ENCODE measurements at places on chromosomes 5 and 9. TPM values are rescaled to one million over a fixed set of nuclear protein-coding genes. Genes with fewer than 3 reads are reported as not detected.

- no peak for DNase-seq
- H3K27me3 ChIP-seq = no peaks in the 10 kb centered on the region
- no peaks in the 10 kb centered on the region for H3K36me3 ChIP-seq
- no peaks in the 10 kb centered on the region for H3K4me1 ChIP-seq
- no peak overlapping the region for H3K27ac ChIP-seq
Measured at GRCh38 chr5:68543212-68543611, 327.7 kb downstream of the PIK3R1 start.

DNA sequence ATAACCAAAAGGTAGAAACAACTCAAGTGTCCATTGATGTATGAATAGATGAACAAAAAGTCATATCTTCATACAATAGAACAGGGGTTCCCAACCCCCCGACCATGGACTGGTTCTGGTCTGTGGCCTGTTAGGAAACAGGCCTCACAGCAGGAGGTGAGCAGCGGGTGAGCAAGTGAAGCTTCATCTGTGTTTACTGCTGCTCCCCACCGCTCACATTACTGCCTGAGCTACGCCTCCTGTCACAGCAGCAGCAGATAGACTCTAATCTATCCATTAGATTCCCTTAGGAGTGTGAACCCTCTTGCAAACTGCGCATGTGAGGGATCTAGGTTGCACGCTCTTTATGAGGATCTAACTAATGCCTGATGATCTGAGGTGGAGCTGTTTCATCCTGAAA is 478.0 kb downstream of the BRINP1 start:
- H3K4me1 ChIP-seq = no peaks in the 10 kb centered on the region
- H3K27ac ChIP-seq = no peak overlapping the region
- no peak overlapping the region for H3K4me3 ChIP-seq
- H3K27me3 ChIP-seq = no peaks in the 10 kb centered on the region

The PCDHGA9 gene
- total RNA-seq = 2.5 TPM

DNA sequence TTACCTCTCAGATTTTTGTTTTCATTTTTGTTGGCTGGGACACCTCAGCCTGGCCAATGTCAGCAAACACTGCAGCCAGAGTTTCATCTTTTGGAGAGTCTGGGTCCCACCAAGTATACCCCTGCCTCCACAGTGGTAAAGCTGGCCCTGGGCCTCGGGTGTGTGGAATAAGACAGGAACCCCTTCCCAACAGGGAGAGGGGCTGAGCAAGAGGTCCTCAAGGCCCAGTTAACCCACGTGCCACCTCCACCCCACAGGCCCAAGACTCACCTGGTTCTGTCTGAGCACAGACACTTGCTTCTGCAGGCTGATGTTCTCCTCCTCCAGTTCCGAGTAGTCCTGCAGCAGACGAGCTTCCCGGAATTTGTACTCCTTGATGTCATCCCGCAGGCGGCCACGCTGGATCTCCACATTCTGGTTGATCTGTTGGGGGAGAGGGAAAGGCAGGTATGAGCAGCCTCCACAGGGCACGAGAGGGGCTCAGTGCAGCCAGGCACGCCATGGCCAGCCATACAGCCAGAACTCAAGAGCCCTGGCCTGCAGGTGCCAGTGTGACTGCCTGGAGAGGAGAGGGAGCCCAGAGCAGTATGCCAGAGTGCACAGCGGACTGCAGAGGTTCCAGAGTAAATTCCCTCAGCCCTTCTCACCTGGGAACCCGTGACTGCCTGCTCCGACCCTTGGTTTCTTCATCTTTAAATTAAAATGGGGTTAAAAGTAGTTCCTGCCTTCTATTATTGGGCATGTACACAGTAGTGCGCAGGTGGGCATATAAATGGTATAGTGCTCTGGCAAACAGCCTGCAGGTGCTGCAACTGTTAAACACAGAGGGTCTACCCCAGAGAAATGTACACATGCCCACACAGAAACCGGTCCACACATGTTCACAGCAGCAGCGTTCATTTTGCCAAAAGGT is 42.0 kb downstream of the BICD2 start:
- H3K27ac ChIP-seq = no peak overlapping the region
- no peak overlapping the region for H3K4me3 ChIP-seq
- no peaks in the 10 kb centered on the region for H3K4me1 ChIP-seq
- H3K27me3 ChIP-seq = no peaks in the 10 kb centered on the region

GRCh38 chr9:4126996-4127395 is 172.9 kb downstream of the GLIS3 start:
- no peak for DNase-seq
- no peak overlapping the region for H3K27ac ChIP-seq
- H3K36me3 ChIP-seq = no peaks in the 10 kb centered on the region

GRCh38 chr5:42912184-42912798 is 100.6 kb upstream of the SELENOP start:
- H3K4me1 ChIP-seq = no peaks in the 10 kb centered on the region
- no peaks in the 10 kb centered on the region for H3K27me3 ChIP-seq
- H3K4me3 ChIP-seq = no peak overlapping the region

DNA sequence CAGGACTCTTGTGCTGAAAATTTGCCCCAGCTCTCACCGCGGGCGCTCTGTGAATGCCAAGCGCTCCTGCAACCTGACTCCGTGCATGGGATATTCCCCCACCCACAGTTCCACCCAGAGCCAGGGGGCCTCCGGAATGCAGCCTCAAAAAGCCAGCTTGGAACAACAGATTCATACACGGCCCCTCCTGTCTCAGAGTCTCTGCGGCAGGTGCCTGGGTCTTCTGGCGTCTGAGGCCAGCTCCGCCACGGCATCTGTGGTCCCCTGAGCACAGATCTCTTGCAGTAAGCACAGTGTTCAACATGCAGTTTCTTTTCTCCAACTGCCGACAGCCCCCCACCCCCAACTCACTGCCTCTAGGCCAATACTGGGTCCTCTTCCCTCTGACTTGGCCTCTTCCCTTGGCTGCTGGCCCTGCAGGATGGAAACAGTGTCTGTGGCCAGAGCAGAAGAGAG is 355.7 kb upstream of the IRX2 start:
- no peaks in the 10 kb centered on the region for H3K27me3 ChIP-seq
- no peak overlapping the region for H3K27ac ChIP-seq
- H3K4me3 ChIP-seq = no peak overlapping the region
- no peak for DNase-seq
- no peaks in the 10 kb centered on the region for H3K36me3 ChIP-seq

GRCh38 chr9:74322661-74323314 is 174.3 kb upstream of the RORB start:
- H3K27me3 ChIP-seq = no peaks in the 10 kb centered on the region
- no peak overlapping the region for H3K4me3 ChIP-seq
- no peaks in the 10 kb centered on the region for H3K4me1 ChIP-seq
- no peak overlapping the region for H3K27ac ChIP-seq
- no peaks in the 10 kb centered on the region for H3K36me3 ChIP-seq

DNA sequence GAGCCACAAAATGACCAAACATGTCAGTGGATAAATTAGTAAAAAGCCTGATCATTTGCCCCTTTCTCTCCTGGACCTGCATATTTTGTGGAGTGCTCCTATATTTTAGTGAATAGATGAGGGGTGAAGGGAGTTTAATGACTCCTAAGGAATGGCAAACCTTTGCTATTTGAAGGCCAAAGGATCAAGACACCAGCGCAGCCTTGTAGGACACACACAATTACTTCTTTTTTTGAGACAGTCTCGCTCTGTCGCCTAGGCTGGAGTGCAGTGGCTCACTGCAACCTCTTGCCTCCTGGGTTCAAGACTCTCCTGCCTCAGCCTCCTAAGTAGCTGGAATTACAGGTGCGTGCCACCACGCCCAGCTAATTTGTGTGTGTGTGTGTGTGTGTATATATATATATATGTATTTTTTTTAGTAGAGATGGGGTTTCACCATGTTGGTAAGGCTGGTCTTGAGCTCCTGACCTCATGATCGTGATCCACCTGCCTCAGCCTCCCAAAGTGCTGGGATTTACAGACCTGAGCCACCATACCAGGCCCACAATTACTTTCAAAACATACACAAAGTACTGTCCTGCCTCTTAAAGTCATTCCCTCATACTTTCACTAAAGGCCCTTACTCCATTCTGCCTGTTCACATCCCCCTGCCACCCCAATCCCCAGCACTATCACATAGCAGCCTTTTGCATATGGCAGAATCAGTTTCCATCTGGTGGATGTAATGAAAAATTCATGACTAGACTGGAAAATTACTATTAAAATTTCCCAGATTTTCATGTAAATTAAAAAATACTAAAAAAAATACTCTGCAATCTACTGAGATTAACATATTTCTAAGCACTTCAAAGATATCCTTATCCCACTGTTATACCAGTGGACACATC is 60.4 kb downstream of the CSNK1A1 start:
- no peak for DNase-seq
- no peaks in the 10 kb centered on the region for H3K4me1 ChIP-seq

DNA sequence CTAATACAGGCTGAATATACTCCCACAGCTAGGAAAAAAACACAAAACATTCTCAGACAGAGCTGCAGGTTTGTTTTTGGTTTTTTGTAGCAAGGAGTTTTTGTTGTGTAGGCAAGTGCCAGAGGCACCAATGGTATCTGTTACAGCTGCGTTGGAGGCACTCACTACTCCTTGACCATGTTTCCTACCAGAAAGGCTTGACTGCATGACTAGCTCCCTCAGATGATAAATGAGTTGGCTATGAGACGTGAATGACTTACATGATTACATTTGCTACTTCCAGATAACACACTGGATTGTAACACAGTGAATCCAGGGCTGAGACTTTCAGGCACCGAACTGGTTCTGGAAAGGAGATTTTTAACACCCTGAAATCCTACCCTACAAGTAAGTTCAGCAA is 18.8 kb downstream of the GZMK start:
- H3K4me3 ChIP-seq = no peak overlapping the region
- no peaks in the 10 kb centered on the region for H3K27me3 ChIP-seq
- no peaks in the 10 kb centered on the region for H3K36me3 ChIP-seq
- no peaks in the 10 kb centered on the region for H3K4me1 ChIP-seq
- no peak overlapping the region for H3K27ac ChIP-seq

DNA sequence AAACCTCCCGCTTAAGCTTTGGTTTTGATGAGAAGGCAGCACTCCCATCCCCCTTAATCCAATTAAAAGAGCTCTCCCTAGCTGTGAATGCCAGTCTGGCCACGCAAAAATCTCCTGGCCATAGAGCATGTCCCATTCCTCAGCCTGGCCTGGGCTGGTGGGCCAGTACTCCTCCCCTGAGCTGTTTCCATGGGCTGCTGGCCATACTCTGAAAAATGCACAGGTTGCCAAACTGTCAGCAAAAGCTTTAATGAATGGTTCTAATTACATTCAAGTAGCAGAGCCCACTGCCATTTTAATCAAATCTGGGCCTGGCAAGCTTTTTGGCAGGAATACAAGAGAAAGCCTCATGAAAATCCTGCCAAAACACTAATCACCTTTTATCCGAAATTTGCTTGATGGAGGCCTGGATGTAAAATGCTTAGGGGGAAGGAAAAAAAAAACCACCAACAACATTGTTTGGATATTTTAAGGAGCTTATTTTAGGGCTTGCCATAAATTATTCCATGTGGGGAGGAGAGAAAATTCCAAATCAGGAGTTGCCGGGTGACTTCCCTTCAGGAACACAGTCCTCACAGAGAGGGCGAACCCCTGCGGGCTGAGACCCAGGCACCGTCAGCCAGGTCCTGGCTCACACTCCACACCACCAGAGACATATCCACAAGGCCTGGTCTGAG is 243.3 kb downstream of the SEC61B start:
- DNase-seq = no peak
- no peaks in the 10 kb centered on the region for H3K36me3 ChIP-seq
- H3K4me3 ChIP-seq = no peak overlapping the region
- no peak overlapping the region for H3K27ac ChIP-seq

GRCh38 chr9:121557581-121558447 is 58.2 kb upstream of the GGTA1 start:
- H3K4me3 ChIP-seq = no peak overlapping the region
- peak overlapping the region; percentile 43 for H3K27ac ChIP-seq
- peak; percentile 69 for DNase-seq
- no peaks in the 10 kb centered on the region for H3K27me3 ChIP-seq
- H3K4me1 ChIP-seq = peaks cover 3% of the 10 kb centered on the region

DNA sequence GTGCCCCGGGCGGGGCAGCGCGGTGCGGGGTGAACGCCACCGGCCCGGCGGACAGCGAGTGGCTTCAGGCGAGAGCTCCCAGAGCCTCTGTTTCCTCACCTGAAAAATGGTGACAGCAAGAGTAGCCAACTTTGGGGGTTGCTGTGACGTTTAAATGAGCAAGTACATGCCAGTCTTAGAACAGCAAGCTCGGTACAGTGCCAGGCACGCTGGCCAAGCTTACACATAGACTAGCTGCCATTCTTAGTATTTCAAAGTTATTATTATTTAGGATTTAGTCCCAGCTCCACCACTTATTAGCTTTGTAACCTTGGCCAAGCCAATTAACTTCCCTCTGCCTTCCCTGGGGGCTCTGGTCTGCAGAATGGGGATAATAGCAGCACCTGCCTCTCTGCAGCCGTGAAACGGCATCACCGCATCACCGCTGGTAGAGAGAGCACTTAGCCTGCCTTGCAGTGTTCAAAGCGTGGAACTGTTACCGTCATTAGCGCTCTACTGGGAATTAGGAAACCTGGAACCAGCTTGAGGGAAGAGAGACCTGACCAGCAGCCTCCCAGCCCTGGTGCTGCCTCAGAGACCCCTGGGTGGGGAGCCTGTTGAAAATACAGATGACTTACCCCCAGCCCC is at the start of gene C9orf50:
C9orf50 (minus strand) TSS at position 433 of the 627 bp plus-strand sequence. CDS start 527 bp downstream, outside the sequence.
- H3K36me3 ChIP-seq = no peaks in the 10 kb centered on the region
- H3K27ac ChIP-seq = no peak within 1 kb of the TSS
- H3K4me1 ChIP-seq = no peaks in the 10 kb centered on the region
- DNase-seq = no peak
- peak within 1 kb of the TSS; percentile 32 for H3K4me3 ChIP-seq
- H3K27me3 ChIP-seq = no peaks in the 10 kb centered on the region

The PPP3R2 gene
- total RNA-seq = not detected

The ADGRV1 gene
- 15.9 TPM for total RNA-seq

The MZB1 gene
- total RNA-seq = 0.37 TPM
